HFF-Myc (cell line): ENCODE measurements at places on chromosomes 13 and 19.

DNA sequence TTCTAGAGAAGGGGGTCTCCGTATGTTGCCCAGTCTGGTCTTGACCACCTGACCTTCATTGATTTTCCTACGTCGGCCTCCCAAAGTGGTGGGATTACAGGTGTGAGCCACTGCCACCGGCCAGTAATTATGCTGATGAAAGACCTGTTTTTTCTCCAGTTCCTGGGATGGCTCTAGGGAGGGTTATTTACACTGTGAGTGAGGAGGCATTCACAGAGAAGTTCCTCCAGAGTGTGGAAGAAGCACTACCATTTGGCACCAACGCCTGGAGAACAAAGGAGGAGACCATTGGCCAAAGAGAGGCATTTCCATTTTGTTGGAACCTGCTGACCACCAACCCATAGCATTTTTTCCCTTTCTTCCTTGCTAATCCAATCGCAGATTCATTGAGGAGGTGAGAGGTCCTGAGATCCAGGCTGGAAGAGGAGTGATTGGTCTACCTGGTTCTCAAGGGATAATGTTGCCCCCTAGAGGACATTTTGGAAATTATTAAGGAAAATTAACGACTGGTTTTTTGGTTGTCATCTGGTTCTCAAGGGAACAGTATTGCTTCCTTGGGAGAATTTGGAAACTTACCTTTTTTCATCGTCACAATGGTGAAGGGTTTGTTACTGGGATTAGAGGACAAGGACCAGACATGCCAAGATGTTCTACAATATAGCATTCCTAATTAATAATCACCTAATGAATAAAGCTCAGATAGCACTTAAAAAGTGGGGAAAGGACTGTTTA is 5.5 kb upstream of the SAE1 start:
- no peak for DNase-seq

GRCh38 chr13:40635315-40635995 is 31.0 kb downstream of the FOXO1 start:
- no peak for DNase-seq

DNA sequence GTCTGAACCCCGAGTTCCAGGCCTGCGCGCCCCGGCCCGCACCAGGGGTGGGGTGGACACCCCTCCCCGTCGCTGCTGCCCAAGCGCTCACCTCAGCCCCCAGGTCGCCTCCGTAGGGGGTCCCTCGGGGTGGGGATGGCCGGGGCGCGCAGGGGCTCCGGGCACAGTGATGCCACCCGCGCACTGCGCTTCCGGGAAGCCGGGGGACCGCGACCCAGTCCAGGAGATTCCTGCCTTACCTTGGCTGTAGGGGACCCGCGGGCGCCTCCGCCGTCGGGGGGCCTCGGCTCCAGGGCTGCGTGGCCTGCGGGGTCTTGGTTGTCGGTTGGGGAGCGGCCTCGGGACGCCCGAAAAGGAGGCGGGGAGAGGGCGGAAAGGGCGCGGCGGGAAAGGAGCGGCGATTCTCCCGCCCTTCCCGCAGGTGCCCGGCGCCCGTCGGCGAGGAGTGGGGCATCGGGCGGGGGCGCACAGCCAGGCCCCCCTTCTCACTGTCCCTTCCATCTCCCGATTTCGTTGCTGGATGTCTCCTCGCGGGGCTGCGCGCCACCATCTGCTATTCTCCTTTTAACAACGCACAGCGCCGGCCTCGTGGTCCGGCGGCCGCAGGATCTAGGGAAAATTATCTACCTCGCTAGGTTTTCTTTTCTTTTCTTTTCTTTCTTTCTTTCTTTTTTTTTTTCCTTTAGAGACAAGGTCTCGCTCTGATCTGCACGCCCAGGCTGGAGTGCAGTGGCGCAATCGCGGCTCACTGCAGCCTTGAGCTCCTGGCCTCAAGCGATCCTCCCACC is at the start of gene KEAP1:
TSS of gene KEAP1 (minus strand) at position 355 of the 788 bp plus-strand sequence. CDS start 3,323 bp downstream, outside the sequence.
- no peak for DNase-seq

DNA sequence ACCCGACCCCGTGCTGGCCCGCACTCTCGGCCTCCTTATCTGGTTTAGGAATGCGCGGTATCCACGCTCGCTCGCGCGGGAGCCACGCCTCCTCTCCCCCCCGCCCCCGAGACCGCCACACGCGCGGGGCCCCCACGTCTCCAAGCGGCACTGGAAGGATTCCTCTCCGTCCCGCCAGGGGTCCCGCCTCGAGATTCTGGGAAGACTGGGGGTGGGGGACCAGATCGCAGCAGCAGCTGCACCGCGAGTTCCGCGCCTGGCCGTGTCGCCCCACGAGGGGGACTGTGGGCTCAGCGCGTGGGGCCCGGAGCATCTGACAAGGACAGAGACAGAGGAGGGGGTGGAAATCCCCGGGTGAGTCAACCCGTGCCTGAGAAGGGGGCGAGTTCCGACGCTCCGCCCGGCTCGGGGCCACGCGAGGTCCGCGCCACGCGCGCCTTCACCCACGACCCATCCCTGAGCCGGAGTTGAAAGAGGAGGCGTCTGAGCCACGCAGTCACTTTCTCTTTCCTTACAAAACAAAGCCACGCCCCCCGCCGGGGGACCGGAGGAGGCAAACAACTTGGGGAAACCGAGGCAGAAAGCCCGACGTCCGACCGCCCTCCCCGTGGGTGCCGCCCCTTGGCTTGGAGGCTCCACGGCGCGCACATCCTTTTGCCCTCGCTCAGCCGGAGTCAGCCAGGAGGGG is 814 bp downstream of the S1PR2 start:
- no peak for DNase-seq

DNA sequence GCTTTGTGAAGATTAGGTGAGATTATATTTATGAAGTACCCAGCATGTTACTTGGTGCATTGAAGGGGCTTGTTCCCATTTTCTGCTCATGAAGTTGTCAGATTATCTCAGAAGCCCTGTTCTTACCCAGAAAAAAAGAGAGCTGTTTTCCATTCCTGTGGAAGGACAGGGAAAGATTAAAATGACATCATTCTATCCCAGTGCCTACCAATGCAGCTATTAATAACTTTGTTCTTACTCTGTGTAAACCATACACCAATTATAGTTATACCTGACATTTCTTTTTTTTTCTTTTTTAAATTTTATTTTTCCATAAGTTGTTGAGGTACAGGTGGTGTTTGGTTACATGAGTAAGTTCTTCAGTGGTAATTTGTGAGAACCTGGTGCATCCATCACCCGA is 18.6 kb downstream of the ZNF507 start:
- DNase-seq = no peak

- DNase-seq = no peak
These were observed 55.5 kb upstream of the KATNAL1 start for GRCh38 chr13:30362869-30363268.

- DNase-seq = no peak
These were observed 42.3 kb downstream of the ZNF493 start for GRCh38 chr19:21439201-21439751.

DNA sequence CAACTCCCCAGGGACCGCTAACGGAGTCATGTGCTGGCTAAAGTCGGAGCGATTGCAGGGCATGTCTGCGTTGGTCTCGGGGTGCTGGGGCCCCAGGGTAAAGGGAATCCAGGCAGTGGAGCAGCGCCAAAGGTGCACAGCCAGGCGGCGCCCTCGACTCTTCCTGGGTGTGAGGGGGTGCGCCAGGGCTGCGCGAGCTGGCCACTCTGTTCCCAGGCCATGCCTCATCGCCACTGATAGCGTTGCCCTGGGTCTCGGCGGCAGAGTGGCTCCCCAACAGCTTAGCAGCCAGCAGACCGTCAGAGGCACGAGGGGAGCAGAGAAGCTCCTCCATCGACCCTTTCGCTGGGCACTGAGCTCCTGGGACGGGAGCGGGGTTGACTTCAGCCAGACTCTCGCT is 152.7 kb downstream of the B3GLCT start:
- DNase-seq = no peak

DNA sequence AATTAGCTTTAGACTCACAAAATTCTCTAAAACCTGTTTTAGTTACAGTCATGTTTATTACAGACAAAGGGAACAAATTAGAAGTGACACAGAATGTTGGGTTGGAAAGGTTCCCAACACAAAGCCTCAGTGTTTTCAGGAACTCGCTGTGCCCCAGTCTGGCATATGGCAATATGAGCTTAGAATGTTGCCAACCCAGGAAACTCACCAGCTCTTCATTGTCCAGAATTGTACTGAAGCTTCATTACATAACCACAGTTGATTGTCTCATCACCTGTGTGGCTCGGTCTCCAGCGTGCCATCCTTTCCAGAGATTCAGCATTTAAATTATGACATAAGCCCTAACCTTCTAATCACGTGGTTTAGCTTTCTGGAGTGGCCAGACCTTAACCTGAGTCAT is 19.1 kb downstream of the ZNF264 start:
- DNase-seq = no peak

- no peak for DNase-seq
These were observed 17.0 kb downstream of the SLC7A1 start for GRCh38 chr13:29578300-29579085.

DNA sequence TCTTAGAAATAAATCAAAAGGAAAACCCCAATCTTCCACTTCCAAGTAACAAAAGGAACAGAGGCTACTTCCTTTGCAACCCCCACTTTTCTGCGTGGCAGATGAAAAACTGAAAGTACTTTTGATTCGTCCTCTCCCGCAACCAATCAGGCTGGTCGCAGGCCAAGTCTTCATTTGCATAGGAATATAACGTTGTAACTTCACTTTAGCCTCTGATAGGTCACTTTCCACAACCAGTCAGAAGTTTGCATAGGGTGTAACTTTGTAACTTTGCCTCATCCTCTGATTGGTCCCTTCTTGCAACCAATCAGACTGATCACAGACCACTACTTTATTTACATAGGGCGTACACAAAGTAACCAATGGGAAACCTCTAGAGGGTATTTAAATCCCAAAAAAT is 37.2 kb downstream of the TGDS start:
- DNase-seq = no peak

GRCh38 chr19:37251308-37252229 is 33.6 kb downstream of the ZNF383 start:
- DNase-seq = peak; percentile 49

DNA sequence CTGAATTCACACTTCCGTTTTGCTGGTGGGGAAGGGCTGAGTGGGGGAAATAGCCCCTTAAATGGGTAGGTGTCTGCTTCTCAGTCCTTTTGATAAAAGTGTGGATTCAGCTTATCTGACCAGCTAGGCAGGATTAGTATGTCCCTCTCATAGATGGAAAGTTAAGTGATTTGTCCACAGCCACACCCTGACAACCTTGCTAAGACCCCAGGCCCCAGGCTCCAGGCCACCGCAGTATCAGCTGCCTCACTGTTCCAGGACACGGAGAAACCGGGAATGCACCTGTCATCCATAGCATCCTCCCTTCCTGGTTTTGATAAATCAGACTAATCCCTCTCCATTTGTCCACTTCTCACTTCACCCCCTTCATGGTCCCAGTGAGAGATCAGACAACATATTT is 197.7 kb downstream of the USP12 start:
- no peak for DNase-seq

GRCh38 chr13:66659701-66660467 is 570.3 kb downstream of the PCDH9 start:
- DNase-seq = no peak

DNA sequence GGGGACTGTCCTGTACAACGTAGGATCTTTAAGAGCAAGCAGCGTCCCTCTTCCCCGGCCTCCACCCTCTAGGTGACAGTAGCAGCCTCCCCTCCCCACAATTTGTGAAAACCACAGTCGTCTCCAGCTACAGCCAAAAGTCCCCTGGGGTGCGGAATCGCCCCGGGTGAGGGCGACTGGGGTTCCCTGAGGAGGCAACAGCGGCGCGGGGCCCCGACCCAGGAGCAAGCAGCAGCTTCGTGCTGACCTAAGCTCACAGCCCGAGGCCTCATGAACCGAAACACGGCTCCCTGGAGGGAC is 322 bp downstream of the ZNF558 start:
- no peak for DNase-seq

- DNase-seq = no peak
These were observed 133.1 kb downstream of the TNFRSF19 start for GRCh38 chr13:23703246-23703860.

DNA sequence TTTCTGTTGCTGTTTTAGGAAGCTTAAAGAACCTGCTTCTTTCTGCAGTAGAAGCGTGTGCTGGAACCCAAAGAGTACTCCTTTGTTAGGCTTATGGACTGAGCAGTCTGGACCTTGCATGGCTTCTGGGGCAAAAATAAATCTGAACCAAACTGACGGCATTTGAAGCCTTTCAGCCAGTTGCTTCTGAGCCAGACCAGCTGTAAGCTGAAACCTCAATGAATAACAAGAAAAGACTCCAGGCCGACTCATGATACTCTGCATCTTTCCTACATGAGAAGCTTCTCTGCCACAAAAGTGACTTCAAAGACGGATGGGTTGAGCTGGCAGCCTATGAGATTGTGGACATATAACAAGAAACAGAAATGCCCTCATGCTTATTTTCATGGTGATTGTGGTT is 103.1 kb downstream of the TNFRSF19 start:
- peak; percentile 47 for DNase-seq

DNA sequence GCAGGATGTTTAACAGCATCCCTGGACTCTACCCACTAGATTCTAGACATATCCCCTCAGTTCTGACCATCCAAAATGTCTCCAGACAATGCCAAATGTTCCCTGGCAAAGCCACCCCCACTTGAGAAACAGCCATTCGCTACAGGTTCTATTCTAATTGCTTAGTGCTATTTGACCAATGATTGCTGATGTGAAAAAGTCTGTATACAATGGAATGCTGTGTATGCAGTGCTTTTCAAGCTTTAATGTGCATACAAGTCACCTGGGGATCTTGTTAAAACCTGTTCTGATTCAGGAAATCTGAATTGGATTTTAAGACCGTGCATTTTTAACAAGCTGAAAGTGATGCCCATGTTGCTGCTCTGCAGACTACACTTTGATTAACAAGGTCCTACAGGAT is 331.8 kb upstream of the KLF12 start:
- no peak for DNase-seq

DNA sequence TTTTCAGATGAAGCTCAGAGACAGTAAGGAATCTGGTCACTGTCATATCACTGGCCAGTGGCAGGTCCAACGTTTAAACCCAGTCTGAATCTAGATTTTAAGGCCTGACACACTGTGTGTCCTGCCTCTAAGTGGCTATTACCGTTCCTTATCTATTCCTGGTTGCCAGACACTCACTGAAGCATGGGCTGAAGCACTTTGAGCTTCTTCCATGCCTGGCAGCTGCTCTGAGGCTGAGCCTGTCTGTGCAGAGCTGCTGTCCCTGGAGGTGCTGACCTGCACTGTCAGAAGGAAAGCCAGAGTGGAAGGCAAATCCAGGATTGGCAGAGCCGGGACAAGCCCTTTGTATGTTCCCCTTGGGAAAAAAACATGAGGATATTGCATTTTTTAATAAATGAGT is 109.2 kb upstream of the SLC7A1 start:
- no peak for DNase-seq

DNA sequence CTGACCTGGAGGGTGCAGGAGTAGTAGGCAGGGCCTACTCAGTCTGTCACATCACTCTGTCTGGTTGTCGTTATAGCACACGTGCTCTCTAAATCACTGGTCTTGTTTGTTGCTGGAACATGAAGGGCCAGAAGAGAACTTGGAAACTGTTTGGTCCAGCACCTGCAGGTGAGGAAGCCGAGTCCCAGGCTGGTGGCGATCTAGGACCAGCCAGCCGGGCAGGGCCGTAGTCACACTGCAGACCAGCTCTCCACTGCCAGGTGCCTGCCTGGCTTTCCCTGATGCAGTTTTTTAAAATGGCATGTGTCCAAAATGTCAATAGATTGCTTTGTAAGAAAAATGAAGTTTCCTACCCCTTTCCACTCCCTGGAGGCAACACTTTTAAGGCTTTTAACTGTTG is 53.7 kb downstream of the GGACT start:
- DNase-seq = no peak
